ENCODE measurements at places on chromosomes 3 and 15.

DNA sequence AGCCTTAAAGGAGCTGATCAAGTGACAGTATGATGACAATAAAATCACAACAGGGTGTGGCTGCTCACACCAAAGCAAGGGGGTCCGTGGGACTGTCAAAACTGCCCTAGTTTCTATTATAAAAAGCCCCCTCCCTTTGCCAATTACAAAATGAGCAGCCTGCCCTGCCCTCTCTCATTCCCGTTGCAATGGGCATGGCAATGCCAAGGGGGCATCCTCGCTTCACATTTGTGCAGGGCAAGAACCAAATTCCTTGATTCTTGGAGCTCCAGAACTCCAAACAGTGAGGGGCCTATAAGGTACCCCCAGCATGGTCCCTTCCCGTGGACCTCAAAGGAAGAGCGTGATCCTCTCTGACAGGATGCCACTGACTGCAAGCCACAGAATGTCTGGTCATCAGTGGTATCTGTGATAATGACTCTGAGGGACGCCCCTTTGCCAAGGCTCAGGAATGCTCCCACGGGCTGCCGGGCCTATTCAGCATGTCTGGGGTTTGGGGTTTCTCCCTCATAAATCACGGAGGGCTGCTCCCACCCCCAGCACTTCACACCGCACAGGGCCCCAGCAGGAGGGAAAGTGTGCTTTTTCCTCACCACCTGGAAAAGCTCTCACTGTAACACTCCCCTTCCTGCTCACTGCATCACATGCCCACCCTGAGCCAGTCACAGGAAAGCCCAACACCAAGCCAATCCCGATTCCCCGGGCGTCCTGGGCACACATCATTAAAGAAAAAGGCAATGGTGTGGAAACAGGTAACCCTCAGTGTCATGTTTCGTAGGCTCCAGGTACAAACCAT lies 105.1 kb upstream of the TRPM1 start:
- DNase-seq: no peak

DNA sequence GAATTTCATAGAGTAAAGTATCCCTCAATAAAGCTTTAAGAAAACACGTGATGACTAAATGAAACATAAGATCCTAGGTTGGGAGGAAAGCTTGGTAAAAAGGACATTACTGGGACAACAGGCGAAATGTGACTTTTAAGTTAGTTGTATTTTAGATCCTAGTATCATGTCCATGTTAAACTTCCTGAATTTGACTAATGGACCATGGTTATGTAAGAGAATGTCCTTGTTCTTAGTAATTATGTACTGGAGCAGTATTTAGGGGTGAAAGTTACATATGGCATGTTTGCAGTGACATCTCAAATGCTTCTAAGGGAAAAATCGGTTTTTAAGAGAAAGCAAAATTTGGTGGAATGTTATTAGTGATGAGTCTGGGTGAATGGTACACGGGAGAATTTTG lies 69.6 kb downstream of the IQSEC1 start:
- DNase-seq: no peak

DNA sequence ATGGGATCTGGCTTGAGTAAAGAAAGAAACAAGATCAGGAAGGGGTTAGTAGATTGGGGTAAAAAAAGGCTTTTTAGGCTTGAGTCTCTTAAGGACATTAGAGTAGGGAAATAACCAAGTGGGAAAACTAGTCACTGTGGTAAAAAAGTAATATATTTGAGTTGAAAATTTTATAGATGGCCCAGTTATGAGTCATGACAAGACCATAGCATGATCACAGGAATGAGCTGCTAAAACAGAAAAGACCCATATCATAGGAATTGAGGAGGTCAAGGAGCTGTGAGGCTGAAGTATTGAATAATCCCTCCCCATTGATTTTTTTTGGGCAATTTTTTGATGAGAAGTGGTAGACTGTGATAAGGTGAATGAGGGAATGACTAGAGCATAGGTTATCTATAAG lies 69.2 kb upstream of the TBC1D5 start:
- no peak for DNase-seq

- DNase-seq: no peak
These were observed 31.3 kb downstream of the POLQ start for GRCh38 chr3:121514496-121514895.

- no peak for DNase-seq
These were observed 21.5 kb downstream of the CD86 start for GRCh38 chr3:122076491-122077292.

- DNase-seq: no peak
These were observed 712.1 kb downstream of the MECOM start for GRCh38 chr3:168951368-168951767.

- no peak for DNase-seq
These were observed 14.5 kb upstream of the CAPN3 start for GRCh38 chr15:42344763-42345162.

DNA sequence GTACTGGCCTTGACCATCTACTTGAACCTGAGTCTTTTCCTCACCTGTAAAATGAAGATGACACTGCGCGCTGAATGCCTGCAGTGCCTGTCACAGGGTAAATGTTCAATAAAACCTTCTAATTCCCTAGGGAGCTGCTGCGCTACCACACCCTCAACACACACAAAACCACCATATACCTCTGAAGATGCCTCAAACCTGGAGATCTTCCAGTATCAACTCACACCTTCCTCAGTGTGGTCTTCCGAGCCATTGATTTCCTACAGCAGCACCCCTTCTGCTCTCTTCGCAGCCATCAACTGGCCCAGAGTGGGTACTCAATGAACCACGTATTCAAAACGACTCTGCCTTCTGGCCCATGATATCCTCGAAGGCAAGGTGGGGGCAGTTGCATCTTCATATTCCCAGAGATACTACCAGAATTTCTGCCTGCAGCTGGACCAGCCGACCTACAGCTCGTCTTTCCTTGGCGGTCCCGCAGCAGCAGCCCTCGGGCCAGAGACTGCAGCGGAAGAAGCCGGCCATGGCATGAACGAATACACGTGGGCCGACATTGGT lies 695 bp downstream of the RPL32 start:
- no peak for DNase-seq

GRCh38 chr3:85007195-85008094 lies 48.7 kb downstream of the CADM2 start:
- DNase-seq: no peak

- no peak for DNase-seq
These were observed 30.8 kb upstream of the GOLGA6L9 start for GRCh38 chr15:82398785-82399184.

- no peak for DNase-seq
These were observed 338.7 kb upstream of the GRM7 start for GRCh38 chr3:6522191-6522590.

GRCh38 chr3:53154881-53155285 lies 6.1 kb upstream of the PRKCD start:
- no peak for DNase-seq

DNA sequence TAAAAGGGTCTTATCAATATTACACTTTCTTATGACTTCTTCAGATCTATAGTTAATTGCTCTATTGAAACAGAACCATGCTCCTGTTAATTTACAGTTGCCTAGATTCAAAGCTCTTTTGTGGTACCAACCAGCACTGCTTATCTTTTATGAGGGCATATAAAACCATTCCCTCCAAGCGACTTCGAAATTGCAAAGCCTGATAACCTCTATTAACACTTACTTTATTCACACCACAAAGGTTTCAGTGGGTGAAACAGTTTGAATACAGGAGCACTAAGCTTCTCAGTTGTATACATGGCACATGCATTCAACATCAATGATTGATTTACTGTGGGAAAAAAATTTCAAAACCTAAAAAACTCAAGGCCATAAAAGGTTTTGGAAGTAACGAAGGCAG lies 74.9 kb upstream of the PPIB start:
- DNase-seq: no peak

DNA sequence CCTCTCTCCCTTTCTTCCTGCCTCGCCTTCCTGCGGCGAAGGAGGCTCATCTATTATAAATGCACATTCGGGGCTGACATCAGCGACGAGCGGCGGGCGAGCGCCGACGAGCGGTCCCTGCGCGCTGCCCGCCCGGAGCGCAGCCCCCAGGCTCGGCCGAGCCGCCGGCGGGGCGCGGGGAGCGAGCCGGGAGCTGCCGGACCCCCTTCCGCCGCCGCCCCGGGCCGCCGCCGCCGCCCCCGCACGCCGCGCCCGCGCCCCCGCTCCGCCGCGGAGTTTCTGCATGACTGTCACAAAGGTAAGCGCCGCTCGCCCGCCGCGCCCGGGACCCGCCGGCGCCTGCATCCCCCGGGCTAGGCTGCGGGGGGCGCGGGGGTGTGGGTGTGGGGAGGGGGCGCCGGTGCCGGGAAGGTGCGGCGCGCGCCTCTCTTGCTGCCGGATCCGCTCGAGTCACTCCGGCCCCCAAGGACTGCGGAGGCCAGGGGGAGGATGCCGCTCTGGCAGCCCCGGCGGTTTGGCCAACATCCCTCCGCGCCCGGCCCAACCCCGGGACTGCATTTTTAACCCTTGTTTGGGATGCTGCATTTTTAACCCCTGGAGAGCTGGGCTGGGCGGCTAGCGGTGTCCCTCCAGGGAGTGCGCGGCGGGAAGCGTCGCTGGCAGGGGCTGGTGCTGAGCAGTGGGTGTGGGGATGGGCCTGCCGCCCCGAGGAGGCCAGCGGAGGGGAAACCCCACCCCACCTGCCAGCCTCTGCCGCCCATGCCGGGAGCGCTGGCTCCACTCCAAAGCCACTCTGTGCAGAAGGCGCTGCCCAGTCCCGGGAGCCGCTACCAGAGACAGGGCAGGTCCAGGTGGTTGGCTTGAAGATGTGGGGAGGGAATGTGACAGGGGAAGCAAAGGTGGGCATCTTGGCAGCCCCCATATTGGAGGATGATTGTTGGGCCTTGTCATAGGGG lies at the start of gene CORO2B:
TSS of gene CORO2B (plus strand) at position 14 of the 956 bp plus-strand sequence. CDS start at position 284, 270 bp downstream.
- DNase-seq: no peak

GRCh38 chr3:39028546-39028945 lies 23.2 kb downstream of the SCN11A start:
- DNase-seq: no peak

GRCh38 chr3:32872487-32873382 lies 54.9 kb downstream of the TRIM71 start:
- no peak for DNase-seq

DNA sequence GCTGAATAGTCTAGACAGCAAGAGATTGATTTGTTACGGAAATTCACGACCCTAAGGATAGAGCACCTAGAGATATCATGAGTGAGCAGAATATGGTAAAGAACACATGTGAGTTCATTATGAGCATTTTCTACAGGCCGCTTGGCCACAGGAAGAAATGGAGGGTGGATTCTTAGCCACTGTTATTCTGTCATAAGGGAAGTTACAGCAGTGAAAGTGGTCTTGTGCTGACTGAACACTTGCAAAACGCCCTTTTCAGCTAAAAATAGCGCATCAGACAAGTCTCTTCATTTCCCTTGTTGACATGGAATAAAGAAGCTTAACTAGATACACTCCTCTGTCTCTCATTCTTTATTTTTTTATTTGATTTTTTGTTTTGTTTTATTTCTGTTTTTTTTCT lies 19.8 kb downstream of the DGKG start:
- DNase-seq: no peak

Data from CD4-positive, alpha-beta T cell treated with Interleukin-6 at 100 ng/mL for 8 hours (primary cell).